ENCODE measurements at places on chromosomes 3 and 15.

DNA sequence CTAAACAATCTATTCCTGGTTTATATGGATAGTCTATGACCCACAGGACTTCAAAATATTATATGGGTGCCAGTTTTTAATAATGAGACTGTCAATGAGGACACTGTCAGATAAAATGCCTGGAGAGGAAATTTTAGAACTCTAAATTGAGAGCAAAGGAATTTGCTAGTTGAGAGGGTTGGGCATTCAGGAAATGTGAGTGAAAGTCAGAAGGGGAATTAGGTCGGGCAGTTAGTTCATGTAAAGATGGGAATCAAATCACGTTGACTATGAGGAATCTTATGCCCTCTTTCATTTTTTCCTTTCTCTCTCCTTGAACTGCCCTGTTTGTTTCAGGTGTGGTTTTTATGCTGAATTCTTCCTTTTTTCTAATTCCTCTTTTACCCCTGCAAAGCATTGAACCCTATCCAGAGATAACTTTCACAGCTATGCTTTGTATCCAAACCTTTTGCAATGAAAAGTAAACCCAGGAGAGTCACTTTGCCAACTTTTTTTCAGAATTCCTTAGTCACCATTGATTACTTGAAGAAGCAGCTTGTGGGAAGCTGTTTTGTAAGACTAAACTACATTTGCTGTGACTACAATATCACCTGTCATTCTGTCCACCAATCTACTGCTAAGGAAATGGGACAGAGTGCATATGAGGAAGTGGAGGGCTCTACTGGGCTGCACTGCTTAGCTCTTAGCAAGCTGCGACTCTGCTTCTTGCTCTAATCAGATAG is 27.8 kb downstream of the CHP1 start:
- peak; percentile 73 for DNase-seq

- no peak for DNase-seq
These were observed 433.7 kb downstream of the SHQ1 start for GRCh38 chr3:72414481-72415016.

DNA sequence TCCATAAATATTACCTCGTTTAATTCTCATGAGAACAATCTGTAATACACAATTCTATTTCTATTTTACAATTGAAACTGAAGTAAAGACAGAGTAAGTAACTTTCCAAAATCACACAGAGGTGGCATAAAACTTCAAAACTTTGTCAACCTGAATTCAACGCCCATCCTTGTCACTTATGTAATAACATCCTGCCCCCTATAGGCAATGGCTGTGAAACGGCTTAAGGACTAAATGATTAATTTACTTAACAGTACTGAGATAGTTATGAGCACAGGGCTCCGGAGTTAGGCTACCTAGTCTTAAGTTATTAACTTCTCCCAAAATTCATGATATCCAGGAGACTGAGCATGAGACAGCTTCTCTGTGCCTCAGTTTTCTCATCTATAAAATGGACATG is 293.1 kb upstream of the CHRM5 start:
- peak; percentile 53 for DNase-seq

- DNase-seq: no peak
These were observed 188.8 kb downstream of the TAFA4 start for GRCh38 chr3:68743521-68743920.

- DNase-seq: no peak
These were observed 152.2 kb downstream of the TMCO5A start for GRCh38 chr15:38086611-38087010.

DNA sequence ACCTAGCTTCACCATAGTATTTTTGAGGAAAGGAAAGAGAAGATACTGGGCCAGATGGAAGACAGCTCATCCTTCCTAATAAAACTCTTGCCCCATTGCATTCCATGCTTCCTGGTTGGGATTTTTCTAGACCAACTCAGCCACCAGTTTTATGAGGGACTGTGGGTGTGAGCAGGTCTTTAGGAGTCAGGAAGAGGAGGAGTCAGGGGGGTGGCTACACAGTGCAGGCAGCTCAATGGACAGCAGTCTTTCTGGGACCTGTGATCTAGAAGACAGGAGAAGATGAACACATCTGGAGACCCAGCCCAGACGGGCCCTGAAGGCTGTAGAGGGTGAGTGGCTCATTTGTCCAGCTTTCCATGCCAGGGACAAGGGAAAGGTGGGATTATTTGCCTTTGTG is at the start of gene NOX5:
NOX5 (plus strand) TSS at position 242 of the 400 bp plus-strand sequence; CDS start at position 283, 41 bp downstream.
- DNase-seq: no peak

DNA sequence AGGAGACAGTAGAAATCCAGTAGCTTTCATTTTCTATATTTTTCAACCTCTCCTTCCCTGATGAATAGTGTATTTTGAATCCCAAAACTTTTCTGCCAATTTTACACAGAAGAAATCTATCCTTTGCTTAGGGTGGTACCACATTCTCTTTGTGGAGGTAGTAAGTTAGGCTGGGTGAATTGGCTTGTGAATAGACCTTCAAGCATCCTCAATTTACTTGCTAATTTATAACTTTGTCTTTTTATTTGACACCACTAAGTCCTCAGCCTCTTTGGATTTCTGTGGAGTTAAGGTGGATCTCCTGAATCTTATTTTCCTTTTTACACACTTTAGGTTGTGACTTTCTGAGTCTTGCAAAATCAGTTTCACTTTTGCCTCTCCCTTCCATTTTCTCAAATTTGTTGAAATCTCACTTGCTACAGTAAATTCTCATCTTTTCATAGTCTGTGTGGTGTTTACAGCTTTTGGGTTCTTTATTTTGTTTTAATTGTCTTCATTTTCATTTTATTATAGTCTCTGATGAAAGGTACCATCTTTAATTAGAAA is 5.7 kb upstream of the PLSCR1 start:
- no peak for DNase-seq

DNA sequence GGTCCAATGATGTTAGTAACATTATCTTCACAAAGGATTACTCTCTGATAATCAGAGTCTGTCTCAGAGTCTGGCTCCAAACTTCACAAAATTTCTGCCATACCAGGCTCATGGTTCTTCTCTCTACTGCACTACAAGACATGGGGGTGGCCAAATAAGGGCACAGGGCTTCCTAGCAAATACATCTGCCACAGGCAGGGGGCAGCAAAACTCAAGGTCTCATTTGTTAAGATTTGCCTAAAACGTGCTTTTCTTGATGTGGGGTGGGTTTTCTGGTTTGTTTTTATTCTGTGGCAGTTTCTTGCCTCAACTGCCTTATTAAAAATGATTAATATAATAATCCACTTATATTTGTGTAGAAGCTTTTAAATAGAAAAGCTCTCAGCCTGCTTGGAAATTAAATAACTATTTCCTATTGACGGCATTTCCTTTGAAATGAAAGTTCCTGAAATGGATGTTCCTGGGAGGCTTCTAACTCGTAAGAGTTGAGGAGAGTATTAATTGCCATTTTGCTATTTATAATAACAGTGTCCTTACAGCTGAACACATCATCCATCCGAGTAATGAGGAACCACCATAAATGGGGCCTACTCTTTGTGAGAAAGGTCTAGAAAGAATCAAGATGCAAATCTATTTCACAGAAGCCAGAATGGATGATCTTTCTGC is 53.8 kb downstream of the SST start:
- DNase-seq: peak; percentile 71

DNA sequence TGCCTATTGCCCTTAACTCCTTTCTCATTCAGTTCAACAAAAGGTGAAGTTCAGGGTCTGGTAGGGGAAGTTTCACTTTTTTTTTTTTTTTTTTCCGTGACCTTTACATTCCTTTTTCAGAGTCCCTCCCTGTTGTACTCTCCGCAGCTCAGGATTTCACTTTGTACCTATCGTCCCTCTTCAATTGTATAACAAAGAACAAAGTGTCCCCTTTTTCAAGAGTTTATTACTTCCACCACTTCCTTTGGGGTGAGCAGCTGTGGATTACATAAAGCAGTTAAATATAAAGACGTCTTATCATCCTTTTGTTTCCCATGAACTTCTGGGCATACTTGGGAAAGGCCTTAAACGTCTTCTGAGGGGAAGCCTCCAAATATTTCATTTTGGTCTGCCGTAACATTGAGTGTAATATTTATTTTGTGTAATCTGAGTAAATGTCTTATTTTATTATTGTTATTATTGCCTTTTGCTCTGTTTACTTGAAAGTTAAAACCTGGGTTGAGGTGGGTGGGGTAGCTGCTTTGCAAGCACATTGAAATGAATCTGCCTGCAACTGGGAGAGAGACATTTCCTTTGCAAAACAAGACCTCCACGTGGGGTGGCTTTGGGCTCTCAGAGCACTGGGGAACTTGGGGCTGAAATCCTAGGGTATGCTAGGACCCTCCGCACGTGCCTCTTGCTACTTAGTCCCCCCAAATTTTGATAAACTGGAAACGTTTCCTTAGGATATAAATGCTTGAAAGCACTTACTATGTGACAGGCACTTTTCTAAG is 169.4 kb downstream of the MCTP2 start:
- DNase-seq: no peak

GRCh38 chr3:69542089-69542804 is 156.4 kb upstream of the FRMD4B start:
- peak; percentile 7 for DNase-seq

DNA sequence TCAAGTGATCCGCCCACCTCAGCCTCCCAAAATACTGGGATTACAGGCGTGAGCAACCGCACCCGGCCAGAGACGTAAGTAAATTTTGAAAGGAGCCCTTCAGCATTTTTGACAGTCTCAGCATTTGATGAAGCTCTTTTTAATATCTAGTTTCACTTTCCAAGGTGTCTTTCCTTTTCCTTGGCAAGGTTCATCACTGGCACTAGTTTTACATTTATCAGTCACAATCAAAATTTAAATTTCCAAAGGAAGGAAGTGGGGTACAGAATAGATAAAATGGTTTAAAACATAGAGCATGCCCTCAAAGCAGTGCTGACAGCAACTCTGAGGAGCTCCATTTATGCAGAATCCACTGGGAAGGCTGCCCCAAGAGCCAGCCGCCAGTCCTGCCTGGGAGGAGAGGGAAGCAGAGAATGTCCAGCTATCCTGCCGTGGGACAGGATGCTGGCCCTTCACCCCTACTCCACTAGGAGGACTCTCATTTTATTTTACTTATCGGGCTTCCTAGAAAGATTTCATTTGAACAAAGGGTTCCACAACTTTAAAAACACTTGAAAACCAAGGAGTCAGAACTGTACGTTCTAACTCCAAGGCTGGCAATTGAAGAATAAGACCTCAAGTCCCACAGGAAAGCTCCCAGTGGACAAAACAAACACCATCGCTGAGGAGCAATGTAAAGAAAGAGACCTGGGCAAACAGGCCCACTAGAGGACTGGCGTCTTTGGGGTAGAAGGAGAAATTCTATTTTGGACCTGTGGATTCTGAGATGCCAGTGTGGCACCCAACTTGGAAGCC is 9.9 kb downstream of the SFMBT1 start:
- no peak for DNase-seq

GRCh38 chr15:70576276-70576675 is 187.1 kb downstream of the UACA start:
- no peak for DNase-seq

- peak; percentile 6 for DNase-seq
These were observed 281.2 kb upstream of the DPH6 start for GRCh38 chr15:35827141-35827540.

DNA sequence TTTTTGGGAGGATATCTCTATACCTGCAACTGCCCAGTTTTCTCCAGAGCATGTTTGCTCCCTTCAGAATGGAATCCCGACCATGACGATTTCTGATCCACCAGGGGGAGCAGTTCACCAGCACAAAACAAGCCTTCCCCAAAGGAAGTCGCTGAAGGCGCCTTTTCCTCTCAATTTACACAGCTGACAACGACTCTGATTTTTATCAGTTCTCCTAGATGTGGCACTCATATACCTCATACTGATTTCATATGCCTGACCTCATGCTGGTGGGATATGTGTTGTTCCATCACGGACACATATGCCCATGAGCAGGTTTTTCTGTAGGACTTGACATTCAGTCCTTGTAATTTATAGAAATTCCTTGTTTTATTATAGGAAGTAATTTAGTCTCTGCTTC is 1028.2 kb downstream of the MCTP2 start:
- peak; percentile 90 for DNase-seq

GRCh38 chr3:144344925-144345548 is 373.4 kb downstream of the DIPK2A start:
- no peak for DNase-seq

DNA sequence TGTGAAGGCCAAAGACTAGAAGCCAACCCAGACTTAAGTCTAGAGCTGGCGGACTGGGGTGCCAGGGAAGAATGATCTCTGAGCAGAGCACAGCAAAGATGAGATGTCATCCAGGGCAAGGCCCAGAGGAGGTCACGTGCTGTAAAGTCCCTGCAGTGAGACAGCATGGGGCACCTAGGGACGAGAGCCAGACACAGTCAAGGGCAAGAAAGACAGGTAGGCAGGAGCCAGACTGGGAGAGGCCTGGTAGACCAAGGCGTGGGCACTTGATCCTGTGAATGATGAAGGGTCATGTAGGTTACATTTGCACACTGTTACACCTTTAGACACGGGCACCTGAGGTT is 379.7 kb upstream of the PROK2 start:
- DNase-seq: no peak

DNA sequence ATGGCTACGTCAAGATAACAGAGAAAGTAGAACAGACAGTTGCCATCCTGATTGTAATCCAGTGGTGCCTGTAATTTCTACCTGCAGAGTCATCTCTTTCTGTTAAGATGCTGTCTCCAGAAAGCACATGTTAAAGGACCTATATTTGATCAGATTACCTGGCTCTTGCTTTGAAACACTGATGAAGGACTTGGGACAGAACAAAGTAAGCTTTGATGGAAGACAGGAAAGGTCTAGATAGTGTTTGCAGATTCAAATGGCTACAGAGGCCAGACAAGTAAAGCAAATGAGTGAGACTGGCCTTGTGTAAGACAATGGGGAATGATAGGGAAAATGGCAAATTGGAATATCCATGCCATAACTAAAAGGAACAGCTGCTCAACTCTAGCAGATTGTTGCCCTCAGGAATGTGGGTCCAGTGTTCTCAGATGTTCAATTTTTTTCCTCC is 1.8 kb upstream of the GSK3B start:
- DNase-seq: no peak

DNA sequence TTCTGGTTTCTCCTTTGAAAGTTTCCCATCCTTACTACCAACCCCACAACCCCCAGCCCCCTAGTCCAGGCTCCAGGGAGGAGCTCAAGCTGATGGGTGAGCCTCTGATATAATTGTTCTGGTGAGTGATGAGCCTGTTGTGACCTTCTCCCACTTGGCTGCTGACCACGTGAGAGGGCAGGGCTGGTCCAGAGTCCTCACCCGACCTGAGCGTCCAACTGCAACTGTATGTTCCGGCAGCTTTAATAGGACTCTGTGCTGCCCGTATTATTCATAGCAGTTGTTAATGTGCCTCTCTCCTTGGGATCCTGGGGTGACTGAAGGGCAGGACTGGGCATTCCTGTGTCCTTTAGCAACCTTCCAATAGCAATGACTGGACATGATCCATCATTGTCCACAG is 56.2 kb downstream of the B3GNT5 start:
- DNase-seq: no peak

GRCh38 chr15:33963831-33964664 is 4.2 kb upstream of the CHRM5 start:
- DNase-seq: peak; percentile 69

GRCh38 chr15:31169558-31169957 is 68.0 kb upstream of the TRPM1 start:
- DNase-seq: no peak

DNA sequence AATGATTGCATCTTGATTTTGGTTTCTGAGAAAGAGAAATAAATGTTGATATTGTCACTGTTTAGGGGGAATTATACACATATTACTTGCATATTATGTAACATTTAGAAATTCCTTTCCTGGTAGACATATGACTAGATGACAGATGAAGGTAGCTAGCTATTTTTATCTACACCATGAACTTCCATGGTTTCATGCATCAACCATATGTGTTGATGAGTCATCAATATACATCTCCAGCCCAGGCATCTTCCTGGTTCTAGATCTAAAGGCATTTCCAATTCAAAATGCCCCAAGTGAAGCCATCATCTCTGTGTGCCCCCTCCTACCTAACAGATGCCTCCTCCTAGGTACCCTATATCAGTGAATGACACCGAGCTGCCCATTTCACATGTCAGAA is 9.5 kb upstream of the ADAMTSL3 start:
- DNase-seq: no peak

Data from cardiac fibroblast (primary cell).